Activated T-helper 2 cell treated with anti-CD3 and anti-CD28 coated beads, Interferon-gamma antibody, Interleukin-2, Interleukin-4, amounts not matched to agents 10 μg/mL and 5 μg/mL and 100 μg/mL, durations not matched to agents 14 hours and 24 hours and 36 hours (primary cell): ENCODE measurements at places on chromosomes 11 and 22. TPM values are rescaled to one million over a fixed set of nuclear protein-coding genes. Genes with fewer than 3 reads are reported as not detected.

The FGF3 gene
- not detected in 2 replicates for total RNA-seq

The HBD gene
- total RNA-seq, result not detected in 2 replicates

The FAM118A gene
- 30.7 and 37.5 TPM in 2 replicates for total RNA-seq

The XKR3 gene
- not detected in 2 replicates for total RNA-seq

The CCDC15 gene
- 3.6 and 3.7 TPM in 2 replicates for total RNA-seq

The DRD2 gene
- total RNA-seq, result 0.18 TPM in 1 of 2 replicates, not detected in the other

The LRRC32 gene
- 26.5 and 26.7 TPM in 2 replicates for total RNA-seq

The C22orf31 gene
- total RNA-seq, result not detected in 2 replicates

The TUBA8 gene
- 1.8 and 2.3 TPM in 2 replicates for total RNA-seq

The DRD4 gene
- 0.18 and 0.30 TPM in 2 replicates for total RNA-seq

The JHY gene
- total RNA-seq, result 0.91 and 1.3 TPM in 2 replicates
